ENCODE measurements at places on chromosomes 4 and X.

GRCh38 chr4:166065324-166065723 lies 192.3 kb downstream of the TLL1 start:
- no peak for DNase-seq

- DNase-seq, result no peak
Measured at GRCh38 chr4:18297684-18298083, 276.1 kb upstream of the LCORL start.

DNA sequence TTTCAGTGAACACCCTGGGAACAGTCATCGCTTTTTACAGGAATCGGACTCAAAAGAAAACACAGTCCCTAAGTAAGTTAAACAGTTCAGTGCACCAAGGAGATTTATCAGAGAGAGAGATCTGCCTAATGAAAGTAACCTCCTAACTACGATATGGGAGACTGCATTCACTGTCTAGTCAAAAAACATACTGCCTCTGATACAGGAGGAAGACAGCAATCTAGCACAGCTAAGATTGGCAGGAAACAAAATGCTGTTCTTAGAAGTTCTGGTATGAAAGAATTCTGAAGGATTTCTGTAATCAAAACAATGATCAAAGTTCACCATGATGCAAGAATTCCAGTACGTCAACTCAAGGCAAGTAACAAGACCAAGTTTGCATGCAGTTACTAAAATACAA lies 92.8 kb downstream of the MAML3 start:
- DNase-seq, result no peak

GRCh38 chrX:13891377-13892140 lies 74.7 kb upstream of the GPM6B start:
- DNase-seq, result no peak

GRCh38 chrX:130631011-130631410 lies 229.2 kb downstream of the RBMX2 start:
- no peak for DNase-seq

Measured in erythroblast (primary cell).